Left ventricle myocardium inferior (tissue), 1 donor: ENCODE measurements at places on chromosomes 2 and 18.

GRCh38 chr2:10750610-10751009 is 29.2 kb downstream of the ATP6V1C2 start:
- DNase-seq = no peak

- no peak for DNase-seq
Measured at GRCh38 chr18:21215490-21215889, 26.5 kb upstream of the GREB1L start.

DNA sequence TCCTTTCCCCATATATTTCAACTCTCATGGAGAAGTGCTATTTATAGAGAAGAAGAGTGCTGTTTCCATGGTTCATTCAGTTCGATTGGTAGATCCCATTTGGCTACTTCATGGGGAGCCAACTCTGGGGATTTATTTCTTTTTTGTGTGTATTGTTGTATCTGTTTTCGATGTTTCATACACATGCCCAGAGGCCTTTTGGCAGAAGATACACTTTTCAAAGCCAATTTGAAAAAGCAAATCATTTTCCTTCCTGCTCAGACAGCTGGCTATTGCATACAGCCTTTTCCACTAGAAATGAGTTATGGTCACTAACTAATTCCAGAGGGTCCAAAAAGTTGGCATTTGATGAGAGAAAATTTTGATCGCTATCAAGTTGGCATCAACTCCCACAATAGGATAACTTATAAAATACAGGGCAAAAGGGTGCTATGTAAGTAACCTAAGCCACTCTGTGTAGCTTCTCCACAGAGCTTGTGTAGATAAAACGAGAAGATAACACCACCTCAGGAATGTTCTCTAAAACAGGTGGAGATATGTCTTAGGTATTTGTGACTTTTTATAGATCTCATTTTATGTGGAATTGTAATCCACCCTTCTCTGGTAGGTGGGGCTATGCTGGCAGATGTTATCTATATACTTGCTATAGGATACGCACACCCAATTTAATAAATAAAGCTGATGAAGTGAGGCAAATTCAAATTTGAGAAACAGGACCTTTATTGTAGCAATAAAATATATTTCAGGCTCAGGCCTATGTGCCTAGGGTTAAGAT is 798.5 kb downstream of the SATB2 start:
- no peak for DNase-seq

DNA sequence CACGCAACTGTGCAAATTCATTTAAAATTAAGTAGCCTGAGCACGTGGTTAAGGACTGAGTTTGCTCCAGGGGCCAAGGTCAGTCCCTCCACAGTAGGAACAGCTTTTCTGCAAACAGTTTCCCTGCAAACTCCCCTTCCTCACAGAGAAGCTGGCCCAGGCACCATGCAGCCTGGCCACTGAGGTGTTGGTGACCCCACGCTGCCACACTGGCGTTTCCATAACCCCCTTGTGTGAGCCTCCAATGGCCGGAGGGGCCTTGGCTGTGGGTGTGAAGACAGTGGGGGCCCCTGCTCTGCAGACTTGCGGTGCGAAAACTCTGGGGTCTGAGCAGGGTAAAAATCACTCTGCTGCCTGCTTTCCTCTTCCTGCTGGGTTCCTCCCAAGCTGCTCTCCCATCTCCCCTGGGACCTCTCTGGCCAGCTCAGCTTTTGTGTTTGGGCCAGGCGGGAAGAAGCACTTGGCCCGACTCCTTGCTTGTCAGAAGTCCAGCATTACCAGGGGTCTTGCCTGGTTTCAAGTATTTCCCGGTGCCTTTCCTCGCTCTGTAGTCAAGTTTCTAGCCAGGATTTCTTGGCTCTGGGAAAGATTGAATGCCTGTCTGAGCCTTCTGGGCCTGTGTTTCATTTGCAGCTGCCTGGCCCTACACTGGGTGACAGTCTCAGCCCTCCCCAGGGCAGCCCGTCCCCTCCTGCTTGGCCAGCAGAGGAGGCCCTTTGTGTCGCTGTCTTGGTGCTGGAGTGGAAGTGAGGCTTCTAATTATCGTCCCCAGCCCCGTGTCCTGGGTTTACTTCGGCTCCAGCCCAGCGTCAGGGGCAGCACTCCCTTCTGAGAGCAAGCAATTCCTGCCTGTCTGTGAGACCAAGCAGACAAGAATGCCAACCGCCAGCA is 131.4 kb upstream of the SLC1A4 start:
- DNase-seq = peak; percentile 67

GRCh38 chr2:114880046-114880445 is 437.6 kb downstream of the DPP10 start:
- no peak for DNase-seq

DNA sequence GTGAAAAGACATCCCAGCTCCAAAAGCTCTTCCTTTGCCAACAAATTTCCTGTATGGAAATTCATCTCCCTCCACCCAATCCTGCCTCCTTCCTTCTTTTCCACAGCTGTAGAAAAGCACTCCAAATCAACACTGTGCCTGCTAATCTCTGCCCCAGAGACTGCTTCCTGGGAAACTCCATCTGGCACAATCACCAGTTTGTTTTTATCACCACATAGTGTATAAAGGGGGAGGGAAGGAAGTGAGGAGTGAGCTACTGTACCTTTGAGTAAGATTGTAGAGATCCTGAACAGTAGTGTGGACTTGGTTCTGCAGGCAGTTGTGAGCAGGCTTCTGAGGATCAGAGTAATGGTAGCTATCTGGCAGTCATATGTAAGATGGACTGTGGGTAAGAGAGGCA is 14.7 kb upstream of the FAM237A start:
- no peak for DNase-seq

GRCh38 chr2:86052676-86053075 is 53.0 kb downstream of the POLR1A start:
- no peak for DNase-seq

DNA sequence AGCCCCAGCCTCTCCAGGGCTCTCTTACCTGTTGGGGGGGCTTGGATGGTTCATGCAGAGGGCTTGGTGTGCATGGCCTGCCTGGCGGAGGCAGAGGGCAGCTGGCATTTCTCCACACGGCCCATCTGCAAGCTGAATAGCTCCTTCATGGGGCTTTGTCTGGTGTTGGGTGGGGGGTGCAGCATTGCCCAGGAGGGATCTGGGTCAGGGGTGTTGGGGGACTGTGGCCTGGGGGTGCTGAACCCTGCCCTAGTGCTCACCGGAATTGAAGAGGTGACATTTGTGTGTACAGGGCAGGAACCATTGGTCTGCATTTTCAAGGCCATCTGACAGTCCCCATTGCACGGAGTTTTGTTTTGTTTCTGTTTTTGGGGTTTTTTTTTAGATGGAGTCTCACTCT is 58.8 kb upstream of the HAAO start:
- no peak for DNase-seq

DNA sequence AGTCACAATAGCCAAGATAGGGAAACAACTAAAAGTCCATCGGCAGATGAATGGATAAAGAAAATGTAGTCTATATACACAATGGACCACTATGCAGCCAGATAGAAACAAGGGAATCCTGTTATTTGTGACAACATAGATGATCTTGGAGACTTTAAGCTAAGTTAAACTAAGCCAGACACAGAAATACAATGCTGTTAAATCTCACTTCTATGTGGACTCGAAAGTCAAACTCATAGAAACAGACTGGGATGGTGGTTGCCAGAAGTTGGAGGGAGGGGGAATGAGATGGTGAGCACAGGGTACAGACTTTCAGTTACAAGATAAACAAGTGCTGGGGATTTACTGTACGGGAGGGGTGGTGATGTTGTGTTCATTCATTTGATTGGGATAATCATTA is 5.4 kb upstream of the CNDP1 start:
- no peak for DNase-seq

GRCh38 chr2:159009940-159010339 is 41.5 kb downstream of the TANC1 start:
- no peak for DNase-seq

DNA sequence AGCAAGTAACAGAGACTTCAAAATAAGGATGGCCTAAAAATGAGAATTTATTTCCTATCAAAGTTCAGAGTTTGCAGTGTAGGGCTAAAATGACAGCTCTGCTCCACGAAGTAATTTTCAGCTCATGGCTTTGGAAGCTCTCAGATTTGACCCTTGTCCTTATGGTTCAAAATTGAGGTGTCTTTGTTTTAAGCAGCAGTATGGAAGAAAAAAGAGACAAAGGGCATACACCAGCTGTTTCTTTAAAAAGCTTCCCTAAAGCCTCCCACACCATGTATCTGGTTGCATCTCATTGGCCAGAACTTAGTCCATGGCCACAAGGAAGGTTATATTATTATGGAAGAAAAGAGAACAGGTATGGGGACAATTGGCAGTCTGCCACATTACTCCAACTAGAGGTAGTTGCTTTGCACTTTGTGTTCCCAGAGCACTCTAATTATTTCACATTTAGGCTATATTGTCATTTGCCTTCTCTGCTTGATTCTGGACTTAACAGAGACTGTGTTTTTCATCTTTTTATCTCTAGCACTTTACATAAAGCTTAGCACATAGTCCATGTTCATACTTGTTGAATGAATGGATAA is 180.4 kb downstream of the MCFD2 start:
- no peak for DNase-seq

DNA sequence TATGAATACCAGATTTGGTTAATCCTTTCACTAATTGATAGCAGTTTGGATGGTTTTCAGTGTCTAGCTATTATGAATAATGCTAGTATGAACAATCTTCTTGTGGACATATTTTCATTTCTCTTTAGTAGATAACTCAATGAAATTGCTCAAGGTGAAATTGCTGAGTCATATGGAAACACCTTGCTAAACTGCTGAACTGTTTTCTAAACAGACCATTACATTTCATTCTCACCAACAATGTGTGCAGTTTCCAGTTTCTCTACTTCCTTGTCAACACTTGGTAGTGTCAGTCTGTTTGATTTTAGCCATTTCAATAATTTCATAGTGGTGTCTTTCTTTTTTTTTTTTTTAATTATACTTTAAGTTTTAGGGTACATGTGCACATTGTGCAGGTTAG is 250.0 kb downstream of the HRH4 start:
- DNase-seq = no peak

GRCh38 chr2:173647681-173648311 is 293.1 kb downstream of the CDCA7 start:
- no peak for DNase-seq

DNA sequence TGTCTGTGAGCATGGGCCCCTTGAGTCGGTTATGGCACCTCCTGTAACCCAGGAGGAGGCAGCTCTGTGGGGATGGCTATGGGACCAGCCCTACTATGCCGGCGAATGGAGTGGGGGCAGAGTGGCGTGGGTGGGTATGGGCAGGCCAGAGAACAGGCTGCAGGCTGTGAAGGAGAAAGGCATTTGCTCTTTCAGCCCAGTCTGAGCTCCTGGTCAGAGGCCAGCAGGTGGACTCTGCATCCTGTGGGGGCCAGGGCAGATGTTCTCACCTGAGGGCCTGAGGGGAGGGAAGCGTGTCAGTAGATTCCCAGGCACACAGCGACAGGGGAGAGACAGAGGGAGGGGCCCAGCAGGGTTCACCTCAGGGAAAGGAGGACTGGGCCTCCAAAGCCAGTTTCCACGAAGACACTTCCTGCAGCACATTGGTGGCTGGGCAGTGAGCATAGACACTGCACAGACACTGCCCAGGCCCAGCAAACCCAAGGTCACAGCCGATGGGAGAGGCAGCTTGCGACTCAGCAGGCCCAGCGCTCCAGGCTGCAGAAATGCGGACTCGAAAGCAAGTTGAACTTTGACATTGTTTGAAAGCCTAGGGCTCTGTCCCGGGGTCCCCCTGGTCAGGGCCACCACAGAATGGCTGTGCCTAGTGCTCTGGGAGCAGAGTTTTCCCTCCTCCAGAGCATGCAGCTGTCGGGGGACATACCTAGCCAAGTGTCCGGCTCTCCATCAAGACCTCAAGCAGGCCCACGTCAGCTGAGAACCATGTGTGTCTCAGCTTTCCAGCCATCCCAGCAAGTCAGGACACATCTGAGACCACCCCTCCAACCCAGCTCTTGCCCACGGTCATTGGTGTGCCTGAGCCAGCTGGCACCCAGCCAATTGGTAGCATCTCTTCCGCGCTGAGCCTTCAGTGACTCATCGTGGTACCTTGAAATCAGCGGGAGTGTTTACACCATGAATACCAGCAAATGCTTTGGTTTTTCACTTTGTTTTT is 53.8 kb downstream of the TGOLN2 start:
- DNase-seq = no peak

GRCh38 chr18:13629841-13630715 is 96.3 kb downstream of the FAM210A start:
- no peak for DNase-seq

DNA sequence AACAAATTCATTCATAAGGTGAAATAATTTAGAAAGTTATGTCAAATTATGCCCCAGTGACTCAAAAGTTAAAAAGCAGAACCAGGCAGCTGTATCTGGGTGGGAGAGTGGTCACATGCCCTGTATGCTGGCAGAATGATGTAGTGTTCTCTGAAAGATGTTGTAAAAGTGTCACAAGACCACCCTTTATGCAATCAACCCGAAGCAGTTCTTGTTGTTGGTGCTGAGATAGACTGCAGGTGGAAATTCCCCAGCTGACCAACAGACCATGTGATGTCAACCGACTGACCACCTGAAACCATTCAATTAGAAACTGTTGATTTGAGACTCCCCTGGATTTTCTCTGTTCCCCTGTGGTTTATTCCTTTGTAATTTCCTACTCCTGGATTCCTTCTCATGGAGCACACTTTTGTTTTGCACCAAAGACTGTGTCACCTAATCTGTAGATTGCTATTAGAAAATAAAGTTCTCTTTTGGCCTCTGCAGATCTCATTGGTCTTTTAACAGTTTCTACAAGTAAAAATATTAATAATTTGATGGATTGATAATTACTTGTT is 1341.3 kb upstream of the LRRTM1 start:
- no peak for DNase-seq

DNA sequence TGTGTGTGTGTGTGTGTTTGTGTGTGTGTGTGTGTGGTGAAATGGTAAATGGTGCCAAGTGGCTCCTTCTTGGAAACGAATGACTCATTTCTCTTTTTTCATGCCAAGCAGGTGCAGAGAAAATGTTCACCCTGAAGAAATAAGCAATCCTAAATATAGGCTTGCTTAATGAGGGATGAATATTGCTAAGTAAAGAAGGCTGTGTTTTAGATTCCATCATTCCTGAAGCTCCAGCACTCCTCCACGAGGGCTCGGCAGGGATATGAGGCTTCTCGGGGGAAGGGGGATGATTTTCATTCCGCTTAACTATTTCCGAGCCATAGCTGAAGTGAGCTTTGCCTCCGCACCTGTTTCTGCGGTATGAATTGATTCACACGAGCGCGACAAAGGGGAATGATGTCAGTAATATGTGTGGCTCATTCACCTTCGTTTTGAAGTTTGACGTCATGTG is 72.9 kb downstream of the TSN start:
- no peak for DNase-seq
